ENCODE measurements at places on chromosomes 3 and 15.

DNA sequence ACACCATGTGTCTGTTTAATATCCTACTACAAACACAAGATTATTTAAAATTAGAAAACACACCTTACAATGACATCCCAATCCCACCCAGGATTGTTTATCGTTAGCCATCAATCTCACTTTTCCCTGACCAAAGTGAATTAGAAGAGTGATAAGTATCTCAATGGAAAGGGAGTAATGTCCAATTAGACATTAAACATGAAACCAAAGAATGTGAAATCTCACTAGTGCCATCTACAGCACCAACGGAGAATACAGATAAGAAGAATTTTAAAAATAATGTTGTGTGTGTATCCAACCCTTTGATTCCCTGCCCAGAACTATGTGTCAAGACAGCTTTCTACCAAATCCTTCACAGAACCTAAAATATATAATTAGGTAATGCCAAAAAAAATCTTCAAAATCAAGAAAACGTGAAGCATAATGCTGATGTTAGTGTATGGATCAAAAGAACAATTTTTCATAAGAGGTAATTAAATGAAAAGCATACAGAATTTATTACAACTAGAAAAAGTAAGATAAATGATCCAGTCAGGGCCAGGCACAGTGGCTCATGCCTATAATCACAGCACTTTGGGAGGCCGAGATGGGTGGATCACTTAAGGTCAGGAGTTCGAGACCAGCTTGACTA, 64.2 kb downstream of the SCAPER start:
- DNase-seq, result no peak

DNA sequence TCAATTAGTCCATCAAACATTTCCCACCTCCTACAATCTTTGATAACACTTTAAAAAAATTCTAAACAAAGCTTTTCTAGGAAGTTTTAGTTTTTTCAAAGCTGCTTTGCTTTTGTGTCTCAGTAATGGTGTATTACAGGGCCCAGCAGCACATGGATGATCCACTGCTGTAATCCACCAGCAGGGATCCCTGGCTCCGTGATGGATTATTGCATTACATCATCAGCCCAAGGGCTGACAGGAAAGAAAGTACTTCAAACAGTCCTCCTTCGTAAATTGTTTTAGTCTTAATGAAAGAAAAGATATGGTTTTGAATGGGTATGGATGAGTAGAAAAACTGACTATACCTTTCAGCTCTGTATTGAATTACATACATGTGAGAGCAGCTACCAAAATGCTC, 688.9 kb upstream of the NAALADL2 start:
- DNase-seq, result no peak

DNA sequence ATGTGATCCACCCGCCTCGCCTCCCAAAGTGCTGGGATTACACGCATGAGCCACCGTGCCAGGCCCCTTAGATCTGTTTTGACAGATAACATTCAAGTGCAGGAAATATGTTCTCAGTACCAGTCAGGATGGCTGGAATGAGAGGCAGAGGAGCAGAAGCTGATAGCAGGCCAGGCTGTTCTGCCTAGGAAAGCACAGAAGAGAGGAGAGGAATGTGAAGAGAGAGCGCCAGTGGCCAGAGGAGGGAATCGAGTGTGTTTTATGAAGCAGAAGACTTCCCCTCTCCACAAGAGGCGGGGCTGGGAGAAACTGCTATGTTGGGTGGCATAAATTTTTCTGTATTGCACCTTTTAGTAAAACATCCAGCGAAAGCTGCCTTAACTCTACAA, 32.0 kb upstream of the RYK start:
- DNase-seq, result no peak

DNA sequence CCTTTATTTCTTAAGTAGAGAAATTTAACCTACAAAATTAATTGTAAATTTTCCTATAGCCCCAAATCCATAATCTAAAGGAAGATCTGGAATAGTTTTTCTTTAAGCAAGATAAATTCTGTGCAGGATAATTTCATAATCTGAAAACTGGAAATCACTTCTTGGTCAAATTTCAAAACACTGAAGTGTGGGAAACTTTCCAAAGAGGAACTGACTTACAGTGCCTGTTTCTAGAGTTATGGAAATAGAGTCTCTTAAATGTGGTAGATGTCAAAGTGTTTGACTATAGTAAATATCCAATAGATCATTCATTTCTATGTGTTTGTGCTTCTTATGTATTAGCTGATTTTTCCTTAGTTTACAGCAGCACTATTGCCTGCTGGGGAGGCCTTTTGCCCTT, 1.6 kb upstream of the P2RY13 start:
- DNase-seq, result no peak

DNA sequence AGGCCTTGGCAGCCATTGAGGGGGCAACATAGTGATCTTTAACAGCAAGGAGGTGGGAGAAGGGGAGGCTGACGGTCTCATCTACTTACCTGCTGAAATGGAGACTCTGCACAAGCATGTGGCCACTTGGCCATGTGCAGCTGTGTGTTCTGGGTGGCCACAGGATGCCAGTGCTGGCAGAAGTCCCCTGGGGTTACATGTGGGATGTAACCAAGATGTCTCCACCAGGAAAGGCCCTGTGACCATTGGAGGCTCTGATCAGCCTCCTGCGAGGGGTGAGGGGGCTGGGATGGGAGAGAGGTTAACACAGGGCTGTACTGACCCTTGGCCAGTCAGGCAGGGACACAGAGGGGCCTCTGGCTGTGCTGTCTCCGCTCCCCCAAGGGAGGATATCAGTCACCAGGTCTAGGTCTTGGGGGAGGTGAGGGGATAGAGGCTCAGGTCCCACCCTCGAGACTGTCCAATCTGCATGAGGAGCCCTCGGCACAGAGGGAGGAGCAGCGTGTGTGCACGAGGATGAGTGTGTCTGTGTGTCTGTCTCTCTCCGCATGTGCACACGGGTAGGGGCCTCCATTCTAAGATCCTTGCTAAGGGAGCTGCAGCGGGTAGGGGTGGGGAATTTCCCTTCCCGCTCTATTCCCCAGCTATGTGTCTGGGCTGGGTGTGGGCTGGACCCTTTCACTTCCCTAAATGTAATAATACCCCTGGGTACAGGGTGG, 19.5 kb downstream of the PRKCD start:
- DNase-seq, result no peak

DNA sequence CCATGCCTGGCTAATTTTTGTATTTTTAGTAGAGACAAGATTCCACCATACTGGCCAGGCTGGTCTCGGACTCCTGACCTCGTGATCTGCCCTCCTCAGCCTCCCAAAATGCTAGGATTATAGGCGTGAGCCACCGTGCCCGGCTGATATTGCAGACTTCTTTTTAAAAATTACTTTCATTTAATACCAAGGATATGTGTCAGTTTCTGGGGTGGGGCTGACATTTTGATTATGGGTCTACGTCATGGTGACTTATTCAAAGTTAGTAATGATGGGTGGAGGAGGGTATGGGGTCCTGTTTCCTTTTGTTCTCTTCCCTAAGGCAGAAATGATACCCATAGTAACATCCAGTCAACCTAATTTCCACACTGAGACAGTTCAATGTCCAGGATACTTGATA, 34.7 kb downstream of the GBE1 start:
- no peak for DNase-seq

DNA sequence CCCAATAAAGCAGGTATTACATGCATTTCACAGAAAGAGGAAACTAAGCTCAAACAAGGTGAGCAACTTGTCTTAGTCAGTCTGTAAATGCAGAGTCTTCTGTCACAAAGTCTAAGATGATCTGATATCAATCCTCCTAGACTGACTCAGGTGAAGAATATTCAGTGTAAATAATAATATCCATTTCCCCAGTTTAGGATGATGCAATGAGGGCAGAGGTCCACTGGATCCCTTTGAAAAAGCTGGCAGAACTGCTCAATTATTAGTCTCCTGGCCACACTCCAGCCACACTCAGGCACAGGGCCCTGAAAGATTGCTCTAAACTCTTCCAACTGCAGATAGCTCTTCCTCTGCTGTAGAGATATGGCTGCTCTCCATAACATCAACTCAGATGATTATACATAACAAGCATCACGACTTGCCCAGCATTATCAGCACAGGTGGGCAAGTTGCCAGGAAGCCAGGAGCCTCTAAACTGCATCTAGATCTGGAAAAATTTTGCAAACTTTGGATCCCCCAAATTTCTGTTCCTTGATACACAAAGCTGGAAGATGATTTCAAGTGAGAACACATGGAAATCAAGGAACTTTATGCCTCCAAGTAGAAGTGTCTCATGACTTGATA, 129.8 kb upstream of the CPNE4 start:
- DNase-seq, result no peak

- no peak for DNase-seq
These were observed 43.1 kb upstream of the SNTN start for GRCh38 chr3:63609408-63609807.

DNA sequence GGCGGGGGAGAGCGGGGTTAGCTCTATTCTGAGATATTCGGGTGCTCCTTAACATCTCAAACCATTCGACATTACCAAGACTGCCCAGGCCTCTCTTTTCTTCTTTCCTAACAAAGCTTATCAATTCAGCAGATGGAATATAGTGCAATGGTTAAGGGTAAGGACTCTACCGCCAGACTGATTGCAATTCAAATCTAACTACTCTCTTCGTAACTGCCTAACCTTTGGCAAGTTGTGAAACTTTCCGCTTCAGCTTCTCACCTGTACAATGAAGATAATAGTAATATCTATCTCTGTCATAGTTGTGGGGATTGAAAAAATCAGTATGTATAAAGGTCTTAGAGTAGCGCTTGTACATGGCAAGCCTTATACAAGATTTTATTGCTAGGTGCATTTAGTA, 972 bp downstream of the UBA5 start:
- no peak for DNase-seq

- DNase-seq, result no peak
These were observed 3.8 kb upstream of the ZNF385D start for GRCh38 chr3:21754839-21755238.

DNA sequence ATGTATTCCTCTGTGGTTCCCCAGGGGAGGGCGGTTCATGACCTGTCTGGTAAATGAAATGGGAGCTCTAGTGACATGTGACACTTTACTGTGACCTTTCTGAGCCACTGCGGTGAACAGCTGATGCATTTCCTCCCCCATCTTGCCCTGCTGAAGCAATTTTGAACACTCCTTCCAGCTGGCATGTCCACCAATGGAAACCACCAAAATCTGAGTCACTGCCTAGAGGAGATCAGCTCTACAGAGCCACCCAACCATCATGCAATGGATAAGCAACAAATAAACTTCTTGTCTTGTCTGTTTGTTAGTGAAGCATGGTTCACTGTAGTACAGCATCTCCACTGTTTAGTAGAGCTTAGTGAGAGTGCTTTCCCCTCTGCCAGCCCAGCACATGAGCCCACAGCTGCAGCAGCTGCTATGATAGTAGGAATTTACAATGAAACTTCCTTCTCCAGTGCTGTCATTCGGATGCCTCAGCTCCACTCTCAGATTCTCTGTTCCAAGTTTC, 479.4 kb downstream of the NTRK3 start:
- DNase-seq, result no peak

- DNase-seq, result no peak
These were observed 9.9 kb downstream of the ATRIP start for GRCh38 chr3:48456456-48456855.
